Bronchial smooth muscle cell (primary cell): ENCODE measurements at places on chromosomes 2 and 18. TPM values are rescaled to one million over a fixed set of nuclear protein-coding genes. Genes with fewer than 3 reads are reported as not detected.

The MAP2 gene
- total RNA-seq: 0.47 and 0.60 TPM in 2 replicates

The KCNE4 gene
- 7.1 and 8.5 TPM in 2 replicates for total RNA-seq

The REG3A gene
- not detected in 2 replicates for total RNA-seq

The ELOA2 gene
- under 0.01 TPM in 1 of 2 replicates, not detected in the other for total RNA-seq

The POTEC gene
- not detected in 2 replicates for total RNA-seq

The SERPINB4 gene
- total RNA-seq: not detected in 2 replicates

The SLC16A14 gene
- 1.7 and 6.1 TPM in 2 replicates for total RNA-seq

The SNTG2 gene
- total RNA-seq: not detected in 2 replicates

The FOXD4L1 gene
- under 0.01 TPM in 1 of 2 replicates, not detected in the other for total RNA-seq
